Amygdala (tissue), 56 donors: ENCODE measurements at places on chromosomes 6 and 20.

DNA sequence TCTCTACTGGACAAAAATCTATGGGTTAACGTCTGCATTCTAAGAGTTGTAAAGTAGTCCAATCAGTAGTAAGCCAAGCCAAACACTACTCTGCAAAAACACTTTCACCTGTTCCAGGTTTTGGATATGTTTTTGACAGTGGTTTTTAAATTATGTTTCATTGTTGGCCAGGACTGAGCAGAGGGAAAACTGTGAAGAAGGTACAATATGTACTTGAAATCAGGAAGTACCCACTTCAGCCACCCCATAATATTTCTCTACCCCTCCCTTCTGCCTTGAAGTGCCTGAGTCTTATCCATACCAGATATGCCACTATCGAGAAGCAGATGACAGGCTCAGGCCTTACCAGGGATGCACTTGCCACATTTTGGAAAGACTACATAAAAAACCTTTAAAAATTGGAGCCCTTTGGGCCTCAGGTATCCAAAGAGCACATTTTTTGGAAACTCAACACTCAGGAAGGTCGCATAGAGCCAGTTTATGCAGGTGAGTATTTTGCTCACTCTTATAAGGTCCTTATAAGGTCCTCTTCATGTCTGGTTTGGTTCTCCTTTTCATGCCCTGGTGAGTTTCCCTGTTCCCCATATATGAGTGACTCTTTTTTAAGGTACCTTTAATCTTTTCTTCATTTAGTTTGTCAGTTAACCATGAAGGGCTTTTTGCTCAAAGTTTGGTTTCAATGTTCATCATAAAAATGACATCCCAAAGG is 859.3 kb upstream of the FLRT3 start:
- no peak for DNase-seq

GRCh38 chr6:36848658-36849441 is 9.6 kb upstream of the CPNE5 start:
- DNase-seq = no peak

DNA sequence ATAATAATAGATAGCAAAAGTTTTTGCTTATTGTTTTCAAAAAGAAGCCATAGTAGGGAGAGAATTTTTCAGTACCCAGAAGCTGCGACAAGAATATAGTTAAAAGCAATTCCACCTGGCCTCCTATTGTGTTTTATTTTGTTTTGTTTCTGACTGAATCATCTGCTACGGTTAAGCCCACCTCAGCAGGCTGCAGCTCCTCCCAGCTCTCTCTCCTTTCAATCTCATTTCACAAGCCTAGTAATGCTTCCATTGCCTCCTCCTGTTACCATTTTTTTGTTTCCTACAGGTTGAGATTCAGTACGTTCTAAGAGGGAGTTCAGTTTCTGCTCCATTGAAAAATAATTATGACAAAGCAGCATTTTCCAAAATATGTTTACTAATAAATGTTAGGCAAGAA is 77.9 kb downstream of the PCSK2 start:
- DNase-seq = no peak

DNA sequence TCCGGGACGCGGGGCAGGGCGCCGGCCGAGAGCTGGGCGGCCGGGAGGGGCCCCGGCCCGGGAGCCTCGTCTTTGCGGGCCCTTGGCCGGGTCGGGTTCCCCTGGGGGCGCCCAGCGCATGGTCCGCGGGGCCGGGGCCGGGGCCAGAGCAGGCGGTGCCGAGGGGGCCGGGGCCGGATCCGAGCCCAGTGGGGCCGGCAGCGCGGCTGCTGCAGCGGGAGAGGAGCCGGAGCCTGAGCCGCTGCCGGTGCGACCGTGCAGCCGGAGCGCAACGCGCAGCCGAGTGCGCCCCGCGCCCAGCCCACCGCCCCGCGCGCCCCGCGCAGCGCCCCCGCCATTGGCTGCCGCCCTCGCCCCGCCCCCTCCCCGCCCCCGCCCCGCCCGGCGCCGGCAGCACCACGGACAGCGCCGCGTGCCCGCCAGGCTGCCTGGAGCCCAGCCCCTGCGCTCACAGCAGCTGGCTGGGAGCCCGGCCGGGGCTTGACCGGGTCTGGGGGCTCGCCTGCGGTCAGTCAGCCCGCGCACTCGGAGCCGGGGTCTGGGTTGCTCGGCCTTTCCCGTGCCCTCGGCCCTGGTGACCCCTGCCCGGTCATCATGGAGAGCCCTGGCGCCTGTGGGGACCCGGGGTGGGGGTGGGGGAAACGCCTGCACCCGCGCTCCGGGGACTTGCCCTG is at the start of gene HRH3:
HRH3 (minus strand) TSS at position 287 of the 674 bp plus-strand sequence. CDS start 308 bp downstream, outside the sequence.
- DNase-seq = no peak

- no peak for DNase-seq
Observed at GRCh38 chr6:20024316-20024673, 187.1 kb downstream of the ID4 start.

GRCh38 chr6:39952167-39952566 is 17.9 kb upstream of the MOCS1 start:
- DNase-seq = no peak

- DNase-seq = no peak
Observed at GRCh38 chr20:17533396-17533795, 2.2 kb upstream of the BFSP1 start.
